LHCN-M2 (cell line): ENCODE measurements at places on chromosomes 3 and 15.

- peak; percentile 44 for DNase-seq
Measured at GRCh38 chr15:73684581-73685455, 635 bp downstream of the CD276 start.

DNA sequence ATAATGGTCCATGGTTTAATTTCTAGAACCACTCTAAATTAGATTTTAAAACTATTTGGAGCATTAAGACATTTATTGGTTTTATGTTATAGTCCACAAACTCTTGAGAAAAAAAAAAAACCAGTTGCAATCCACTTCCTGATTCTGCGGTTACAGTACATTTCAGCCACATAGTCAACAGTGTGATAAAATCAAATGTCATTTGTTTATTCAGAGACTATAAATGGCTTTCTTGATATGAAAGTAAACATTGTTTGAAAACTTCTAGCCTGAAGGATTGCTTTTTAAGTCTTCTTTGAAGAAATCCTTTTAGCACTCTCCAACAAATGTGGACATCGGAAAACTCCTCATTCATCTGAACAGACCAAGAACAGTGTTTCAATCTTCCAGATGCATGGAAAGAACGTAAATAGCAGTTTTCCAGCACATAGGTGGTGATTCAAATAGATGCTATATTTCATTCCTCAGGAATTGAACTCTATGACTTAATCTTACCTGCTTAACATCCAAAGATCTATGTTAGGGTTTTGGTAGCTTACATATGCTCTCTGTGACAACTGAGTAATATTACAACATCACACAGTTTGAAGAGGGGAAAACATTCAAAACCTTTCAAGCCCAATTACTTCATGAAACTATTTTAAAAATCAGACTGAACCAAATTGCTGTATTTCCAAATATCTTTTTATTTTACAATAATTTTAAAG, 87.8 kb upstream of the UBE2E2 start:
- DNase-seq = no peak

- DNase-seq = no peak
Measured at GRCh38 chr3:115381931-115382330, 234.8 kb upstream of the ZBTB20 start.

DNA sequence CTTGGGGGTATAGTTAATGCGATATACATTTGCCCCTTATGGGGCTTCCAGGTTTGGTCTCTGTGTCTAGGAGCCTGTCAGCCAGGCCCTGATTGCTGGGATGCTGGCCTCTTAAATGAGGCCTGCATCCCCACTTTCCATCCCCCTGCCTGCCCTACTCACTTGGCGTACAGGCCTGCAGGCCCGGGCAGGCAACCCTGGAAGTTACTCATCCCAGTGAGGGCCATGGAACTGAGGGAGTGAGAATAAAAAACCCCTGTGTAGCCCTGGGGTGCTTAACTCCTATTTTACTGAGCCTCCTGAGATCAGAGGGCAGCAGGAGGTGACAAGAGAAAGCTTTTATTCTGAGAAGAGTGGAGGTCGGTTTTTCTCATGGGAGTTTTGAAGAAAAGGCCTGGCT, 2.0 kb downstream of the DISP2 start:
- no peak for DNase-seq

- DNase-seq = no peak
Measured at GRCh38 chr3:50136714-50137405, 18.3 kb upstream of the SEMA3F start.

DNA sequence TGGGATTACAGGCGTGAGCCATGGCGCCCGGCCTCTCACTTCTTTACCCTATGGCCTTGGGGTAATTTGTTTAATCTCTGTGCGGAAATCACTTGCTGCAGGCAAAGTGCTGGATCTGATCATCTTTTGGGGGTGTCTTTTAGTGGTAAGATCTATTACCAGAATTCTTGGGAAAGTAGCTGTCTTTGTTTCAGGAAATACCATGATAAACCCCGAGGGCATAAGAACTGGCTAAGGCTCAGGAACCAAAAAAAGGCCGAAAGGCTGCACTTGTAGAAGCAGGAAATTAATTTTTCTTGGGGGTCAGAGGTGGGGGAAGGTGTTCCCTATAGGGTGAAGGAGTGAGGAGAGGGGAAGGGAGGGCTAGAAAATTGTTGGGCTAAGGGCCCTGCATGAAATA, 22.7 kb upstream of the IGF2BP2 start:
- no peak for DNase-seq

DNA sequence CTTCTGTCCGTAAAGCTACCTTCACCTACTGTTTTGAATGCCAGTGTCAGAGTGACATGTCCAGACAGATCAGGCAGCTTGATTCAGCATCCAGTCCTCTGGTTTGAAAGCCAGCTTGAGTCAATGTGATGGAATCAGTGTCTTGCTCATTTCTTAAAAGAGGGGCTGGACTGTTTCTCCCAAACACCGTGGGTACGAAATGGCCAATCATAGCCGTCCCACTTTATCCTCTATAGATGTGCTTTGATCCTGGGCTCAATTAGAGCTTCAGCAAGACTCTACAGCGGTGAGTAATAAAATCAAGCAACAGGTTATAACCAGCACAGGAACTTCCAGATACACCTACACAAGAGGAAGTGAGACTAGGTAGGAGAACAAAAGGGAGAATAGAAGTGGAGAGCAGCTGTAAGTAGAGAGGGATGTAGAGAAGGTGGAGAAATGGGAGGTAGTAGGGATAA, 17.0 kb upstream of the OR5K1 start:
- DNase-seq = no peak

DNA sequence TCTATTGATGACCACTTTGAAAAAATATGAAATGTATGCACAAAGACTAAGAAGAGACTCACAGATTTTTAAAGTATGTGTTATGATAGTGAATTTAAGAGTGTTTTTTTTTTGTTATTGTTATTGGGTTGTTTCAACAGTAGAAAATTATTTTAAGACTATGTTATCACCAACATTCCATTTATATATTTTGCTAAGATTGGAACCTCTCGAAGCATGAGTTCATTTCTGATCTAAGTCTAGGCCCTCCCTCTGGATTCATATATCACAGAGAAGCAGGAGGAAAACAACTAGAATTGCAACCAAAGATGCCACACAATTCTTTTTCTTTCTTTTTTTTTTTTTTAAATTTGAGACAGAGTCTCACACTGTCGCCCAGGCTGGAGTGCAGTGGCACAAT, 46.8 kb downstream of the ITGB5 start:
- no peak for DNase-seq

GRCh38 chr3:49606427-49606826, 52.1 kb downstream of the BSN start:
- DNase-seq = no peak

GRCh38 chr3:101732240-101732641, 7.8 kb downstream of the CEP97 start:
- no peak for DNase-seq

DNA sequence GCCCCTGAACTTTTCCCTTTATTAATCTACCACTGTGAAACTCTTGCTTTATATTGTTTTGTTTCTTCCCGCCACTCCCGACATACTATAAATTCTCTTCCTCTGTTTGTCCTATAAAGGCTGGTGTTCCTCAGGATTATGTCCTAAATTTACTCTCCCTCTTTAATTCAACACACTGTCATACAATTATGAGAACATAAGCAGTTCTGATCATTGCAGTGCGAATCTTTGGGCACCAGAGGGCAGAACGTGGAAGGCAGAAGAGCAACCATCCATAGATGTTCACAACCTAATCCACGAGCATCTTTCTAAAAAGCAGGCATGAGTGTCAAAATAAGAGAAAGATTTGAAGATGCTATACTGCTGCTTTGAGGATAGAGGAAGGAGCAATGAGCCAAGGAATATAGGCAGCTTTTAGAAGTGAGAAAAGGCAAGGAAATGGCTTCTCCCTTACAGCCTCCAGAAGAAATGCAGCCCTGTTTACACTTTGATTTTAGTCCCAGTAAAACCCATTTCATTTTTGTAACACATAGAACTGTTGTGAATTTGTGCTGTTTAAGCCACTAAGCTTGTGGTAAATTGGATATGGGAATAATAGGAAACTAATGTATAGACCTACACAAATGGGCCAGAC, 179.4 kb downstream of the GBE1 start:
- DNase-seq = peak; percentile 49

GRCh38 chr3:121793078-121793477, 41.8 kb downstream of the IQCB1 start:
- DNase-seq = no peak

GRCh38 chr3:170622369-170623159, 36.7 kb upstream of the SLC7A14 start:
- DNase-seq = peak; percentile 9

DNA sequence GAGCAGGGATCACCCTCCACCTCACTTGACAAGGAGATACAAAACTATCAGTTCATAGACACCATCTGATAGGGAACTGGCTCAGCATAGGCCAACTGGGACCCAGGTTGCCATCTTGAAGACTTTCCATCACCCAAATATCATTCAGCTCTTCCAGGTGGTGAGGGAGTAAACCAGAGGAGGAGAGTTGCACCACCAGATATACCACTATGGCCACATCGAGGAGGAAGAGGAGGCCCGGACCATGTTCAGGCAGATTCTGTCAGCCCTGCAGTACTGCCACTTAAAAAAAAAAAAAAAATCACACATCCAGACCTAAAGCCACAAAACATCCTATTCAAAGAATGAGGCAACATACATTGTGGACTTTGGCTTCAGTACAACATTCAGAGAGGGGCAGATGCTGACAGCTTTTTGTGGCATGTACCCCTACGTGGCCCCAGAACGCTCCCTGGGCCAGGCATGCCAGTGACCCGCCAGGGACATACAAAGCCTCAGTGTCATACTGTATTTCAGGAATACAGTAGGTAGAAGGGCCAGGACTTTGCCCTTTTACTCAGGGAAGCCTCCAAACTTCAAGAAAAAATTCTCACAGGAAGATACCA, 18.4 kb upstream of the EMC3 start:
- no peak for DNase-seq

DNA sequence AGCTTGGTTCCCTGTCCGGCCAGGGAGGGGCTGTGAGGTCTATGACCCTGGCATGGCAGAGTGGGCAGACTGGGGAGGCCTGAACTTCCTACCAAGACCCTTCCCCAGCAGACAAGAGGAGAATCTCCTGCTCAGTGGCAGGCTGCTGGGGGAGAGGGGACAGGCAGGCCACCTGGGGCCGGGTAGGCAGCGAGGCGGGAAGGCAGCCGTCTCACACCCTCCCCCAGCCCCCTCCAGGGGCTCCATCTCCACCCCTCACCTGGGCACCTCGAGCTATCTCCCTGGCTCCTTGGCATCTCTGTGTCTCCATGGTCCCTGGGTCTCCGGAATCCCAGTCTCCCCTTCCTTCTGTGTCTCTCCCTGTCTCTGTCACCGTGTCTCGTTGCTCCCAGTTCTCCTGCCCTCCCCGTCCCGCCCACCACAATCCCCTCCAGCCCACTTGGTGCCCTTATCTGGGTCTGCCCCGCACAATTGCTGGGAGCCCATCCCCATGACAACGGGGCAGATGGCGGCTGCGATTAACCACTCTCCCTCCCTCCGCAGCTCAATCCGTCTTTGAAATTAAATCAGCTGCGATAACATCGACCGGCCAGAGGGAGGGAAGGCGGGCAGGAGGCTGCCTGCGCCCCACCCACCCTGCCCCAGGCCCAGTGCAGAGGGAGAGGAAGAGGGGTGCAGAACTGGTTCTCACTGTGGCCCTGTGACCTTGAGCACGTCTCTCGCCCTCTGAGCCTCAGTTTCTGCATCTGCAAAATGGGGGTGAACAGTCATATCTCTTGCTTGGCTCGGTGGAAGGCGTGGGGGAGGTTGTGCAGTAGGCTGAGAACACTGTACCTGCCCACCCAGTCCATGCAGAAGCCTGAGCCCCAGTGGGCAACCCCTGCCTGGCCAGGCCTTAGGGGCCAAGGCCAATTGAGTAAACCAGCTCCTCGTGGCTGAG, 9.6 kb downstream of the DNAJB8 start:
- DNase-seq = no peak

DNA sequence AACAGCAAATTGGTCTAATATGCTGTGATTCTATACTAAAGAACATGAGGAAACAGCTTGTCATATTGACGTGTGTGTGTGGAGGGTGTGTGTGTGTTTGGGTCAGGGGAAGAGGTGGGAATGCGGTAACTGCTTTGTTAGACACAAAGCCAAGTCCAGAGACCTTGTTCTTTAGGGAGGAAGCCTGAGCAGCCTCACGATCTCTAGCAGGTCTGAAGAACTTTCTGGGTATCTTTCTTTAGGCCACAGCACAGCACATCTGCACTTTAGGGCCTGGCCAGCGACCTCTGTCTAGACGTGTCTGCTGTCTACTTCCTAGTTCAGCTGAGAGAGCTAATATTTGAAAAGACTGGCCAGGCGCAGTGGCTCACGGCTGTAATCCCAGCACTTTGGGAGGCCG, 220.0 kb upstream of the TPRG1 start:
- no peak for DNase-seq

GRCh38 chr3:81040107-81040506, 721.3 kb downstream of the GBE1 start:
- no peak for DNase-seq

DNA sequence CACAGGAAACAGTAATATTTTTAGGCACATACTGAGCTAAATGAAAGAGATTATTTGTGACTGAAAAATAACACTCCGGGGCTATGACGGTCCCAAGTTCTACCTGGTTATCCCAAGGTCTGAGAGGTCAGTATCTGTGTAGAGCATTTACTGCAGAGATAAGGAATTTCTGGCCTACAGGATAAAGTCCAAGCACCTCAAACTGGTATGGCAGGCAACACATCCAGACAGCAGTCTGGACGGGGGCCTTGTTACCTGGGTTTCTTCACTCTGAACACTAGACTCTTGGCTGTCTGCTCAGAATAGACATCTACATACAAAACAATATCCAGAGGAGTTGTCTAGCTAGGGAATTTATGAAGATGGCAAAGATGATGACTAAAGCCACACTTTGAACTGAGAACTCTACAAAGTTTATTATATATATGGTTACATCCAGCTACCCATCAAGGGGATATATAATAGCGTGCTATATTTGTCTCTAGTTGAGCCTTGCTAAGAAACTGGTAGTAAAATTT, 42.0 kb upstream of the CLRN1 start:
- no peak for DNase-seq

DNA sequence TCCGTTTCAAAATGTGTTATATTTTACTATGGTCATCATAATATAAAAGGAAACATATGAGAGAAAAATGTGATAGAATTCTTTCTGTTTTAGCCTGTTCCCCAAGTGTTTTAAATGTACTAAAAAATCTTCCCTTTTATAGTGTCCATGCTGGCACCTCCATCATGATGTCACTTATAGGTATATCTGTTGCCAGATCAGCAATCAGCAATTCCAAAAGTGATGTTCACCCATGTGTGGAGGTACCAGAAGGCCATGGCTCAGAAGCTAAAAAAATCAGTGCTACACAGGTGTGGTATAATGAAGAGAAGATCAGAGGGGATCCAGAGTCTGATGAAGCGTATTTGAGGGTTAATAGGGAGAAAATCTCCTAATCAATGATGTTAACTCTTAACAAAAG, 1.1 kb upstream of the GPR15 start:
- no peak for DNase-seq

DNA sequence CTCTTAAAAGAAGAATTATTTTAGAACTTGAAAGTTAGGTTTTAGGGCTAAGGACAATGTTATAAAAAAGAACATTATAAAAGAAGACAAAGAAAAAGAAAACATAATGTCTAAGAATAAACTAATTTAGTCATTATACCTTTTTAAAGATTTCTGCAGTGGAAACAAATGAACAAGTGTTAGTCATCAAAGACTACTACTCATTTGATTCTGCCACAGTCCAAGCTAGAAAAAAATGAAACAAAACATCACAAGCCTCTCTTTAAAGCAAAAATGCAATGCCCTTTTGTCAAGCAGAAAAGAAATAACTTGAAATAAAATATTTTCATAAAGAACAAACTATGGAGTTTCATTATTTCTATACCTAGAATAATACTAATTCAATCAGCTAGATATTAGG, 102.0 kb downstream of the TBC1D5 start:
- peak; percentile 56 for DNase-seq

- DNase-seq = no peak
Measured at GRCh38 chr3:134609821-134610431, 40.9 kb downstream of the KY start.
